ENCODE measurements at places on chromosomes 6 and 20.

DNA sequence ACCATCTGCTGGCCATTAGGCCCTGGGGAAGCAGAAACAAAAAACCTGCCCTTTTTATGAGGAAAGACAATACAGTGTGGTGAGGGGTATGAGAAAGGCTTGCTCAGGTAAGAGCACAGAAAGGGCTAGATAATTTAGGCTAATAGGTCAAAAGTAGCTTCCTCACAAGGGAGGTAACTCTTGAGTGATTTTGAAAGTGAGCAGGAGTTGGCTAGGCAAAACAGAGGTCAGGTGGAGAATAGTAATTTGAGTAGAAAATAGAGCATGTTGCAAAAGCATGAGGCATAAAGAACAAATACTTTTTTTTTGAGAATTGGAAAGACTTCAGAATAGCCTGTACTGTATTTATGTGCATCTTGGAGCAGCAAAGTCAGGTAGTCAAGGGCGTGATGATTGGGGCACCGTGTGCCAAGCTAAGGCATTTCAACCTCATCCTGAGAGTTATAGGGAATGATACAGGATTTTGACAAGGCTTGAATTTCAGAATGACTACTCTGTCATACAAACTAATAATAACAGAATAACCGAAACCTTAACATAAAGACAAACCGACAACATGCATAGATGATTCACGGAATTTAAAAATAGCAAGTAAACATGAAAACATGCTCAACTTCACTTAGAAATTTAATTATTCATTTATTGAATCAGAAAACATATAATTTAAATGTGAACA is 123.0 kb upstream of the ENPP5 start:
- no peak for DNase-seq

GRCh38 chr6:36315921-36316320 is 20.8 kb downstream of the BNIP5 start:
- no peak for DNase-seq

DNA sequence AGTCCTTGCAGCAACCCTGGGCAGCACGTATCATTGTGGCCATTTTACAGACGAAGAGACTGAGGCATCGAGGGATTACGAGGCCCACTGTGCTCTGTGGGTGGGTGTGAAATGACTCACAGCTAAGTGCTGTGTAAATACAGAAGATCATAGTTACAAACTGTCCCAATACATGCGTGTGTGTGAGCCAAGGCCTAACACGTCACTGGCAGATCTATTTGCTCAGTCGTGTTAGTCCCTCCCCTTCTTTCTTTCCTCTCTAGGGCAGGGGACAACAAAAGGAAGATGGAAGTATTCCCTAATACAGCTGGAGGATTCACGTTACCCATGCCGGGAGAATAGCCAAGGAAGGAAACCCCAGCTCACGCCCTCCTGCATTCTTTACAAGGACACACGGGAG is 175.9 kb downstream of the CDC5L start:
- DNase-seq = no peak

GRCh38 chr6:15776458-15776980 is 113.7 kb upstream of the DTNBP1 start:
- no peak for DNase-seq

- DNase-seq = peak; percentile 76
Observed at GRCh38 chr20:49608752-49609670, 41.1 kb upstream of the PTGIS start.

GRCh38 chr6:158157064-158157764 is 10.8 kb downstream of the SERAC1 start:
- DNase-seq = no peak

GRCh38 chr6:5997420-5997987 is 9.2 kb downstream of the NRN1 start:
- DNase-seq = peak; percentile 66

GRCh38 chr6:132960720-132961119 is 146.4 kb downstream of the RPS12 start:
- DNase-seq = no peak

GRCh38 chr20:17845701-17846475 is 122.7 kb downstream of the SNX5 start:
- DNase-seq = no peak

DNA sequence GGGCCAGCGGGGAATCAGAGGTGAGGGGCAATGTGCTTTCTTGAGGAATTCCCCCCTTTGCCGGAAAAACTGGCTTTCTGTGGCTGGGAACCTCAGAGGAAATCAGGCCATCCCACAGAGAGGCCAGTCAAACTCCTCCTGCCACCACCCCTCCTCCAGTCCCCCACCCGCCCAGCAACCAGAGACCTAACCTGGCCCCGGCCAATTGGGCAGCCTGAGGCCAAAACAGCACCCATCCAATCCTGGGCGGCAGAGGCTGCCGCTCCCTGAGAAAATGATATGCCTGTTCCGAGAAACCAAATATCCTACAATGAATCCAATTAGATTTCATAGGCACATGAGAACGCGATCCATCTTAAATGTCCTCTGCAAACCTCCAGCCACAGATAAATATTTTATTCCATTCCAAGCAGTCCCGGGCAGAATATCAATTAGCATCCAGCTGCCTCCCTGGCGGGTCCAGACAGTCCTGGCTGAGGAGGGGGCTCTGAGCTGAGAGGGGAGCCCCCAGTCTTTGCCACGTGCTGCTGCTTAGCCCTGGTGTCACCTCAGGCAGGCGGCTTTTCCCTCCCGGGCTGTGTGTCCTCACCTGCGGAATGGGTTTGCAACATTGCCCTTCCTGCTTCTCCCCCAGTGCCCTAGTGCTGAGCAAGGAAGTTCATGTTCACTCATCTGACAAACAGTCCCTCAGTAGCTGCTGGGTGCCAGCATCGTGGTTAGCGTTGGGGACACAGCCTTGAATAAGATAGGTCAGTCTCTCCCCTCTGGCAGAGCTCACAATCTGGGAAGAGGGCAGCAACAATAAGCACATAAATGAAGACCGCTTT is 95.0 kb downstream of the DLGAP4 start:
- DNase-seq = no peak

DNA sequence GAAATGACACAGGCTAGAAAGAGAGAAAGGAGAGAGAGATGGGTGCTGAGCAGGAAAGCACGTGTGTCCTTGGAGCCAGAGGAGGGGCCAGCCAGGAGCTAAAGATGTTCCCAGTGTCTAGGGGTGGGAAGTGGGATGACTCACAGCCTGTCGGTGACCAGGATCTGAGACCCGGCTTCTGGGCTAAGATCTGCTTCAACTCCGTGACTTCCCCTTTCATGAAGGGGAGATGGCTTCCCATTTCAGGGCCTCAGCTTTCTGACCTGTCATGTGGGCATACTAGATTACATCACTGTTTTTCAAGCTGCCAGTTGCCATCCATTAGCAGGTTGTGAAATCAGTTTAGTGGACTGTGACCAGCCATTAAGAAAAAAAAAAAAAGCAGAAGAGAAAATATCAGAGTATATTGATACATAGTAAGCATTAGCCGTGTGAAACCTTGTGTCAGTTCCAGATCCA is 5.4 kb downstream of the TGM3 start:
- no peak for DNase-seq

DNA sequence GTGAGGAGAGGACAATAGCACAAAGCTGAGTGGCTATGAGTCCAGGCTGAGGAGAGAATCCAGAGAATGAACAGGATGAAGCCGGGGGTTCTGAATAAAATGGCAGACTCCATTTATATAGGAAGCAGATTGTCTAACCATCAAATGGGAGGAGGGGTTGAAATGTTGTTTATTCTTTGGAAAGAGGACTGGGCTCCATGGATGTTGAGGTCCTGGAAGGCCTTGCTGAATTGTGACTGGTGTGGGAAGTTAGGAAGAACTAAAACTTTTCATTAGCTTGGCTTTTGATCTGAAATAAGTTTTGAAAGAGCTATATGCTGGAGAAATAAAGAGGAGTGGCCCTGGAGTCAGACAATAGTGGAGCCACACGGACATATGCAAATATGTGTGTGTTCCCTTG is 647.8 kb downstream of the RNF144B start:
- DNase-seq = no peak

DNA sequence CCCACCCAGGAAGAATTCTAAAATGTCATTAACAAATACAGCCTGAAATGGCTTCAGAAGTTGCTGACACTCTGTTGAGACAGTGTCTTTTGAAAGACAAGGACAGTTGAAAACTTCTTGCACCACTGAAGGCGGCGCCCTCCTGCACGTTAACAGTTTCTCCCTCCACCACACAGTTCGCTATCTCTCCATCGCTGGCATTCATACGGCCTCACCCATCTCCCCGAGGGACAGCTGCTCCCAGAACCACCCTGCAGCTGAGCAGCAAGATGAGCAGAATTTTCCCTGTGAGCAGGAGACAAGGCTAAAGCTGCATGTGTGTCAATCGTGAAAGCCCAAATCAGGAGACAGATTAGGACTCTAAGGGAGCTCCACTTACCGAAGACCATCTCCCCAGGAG is 113.3 kb downstream of the LY86 start:
- no peak for DNase-seq
